Activated T-cell treated with anti-CD3 and anti-CD28 coated beads for 4 hours (primary cell): ENCODE measurements at places on chromosomes 2 and 18.

DNA sequence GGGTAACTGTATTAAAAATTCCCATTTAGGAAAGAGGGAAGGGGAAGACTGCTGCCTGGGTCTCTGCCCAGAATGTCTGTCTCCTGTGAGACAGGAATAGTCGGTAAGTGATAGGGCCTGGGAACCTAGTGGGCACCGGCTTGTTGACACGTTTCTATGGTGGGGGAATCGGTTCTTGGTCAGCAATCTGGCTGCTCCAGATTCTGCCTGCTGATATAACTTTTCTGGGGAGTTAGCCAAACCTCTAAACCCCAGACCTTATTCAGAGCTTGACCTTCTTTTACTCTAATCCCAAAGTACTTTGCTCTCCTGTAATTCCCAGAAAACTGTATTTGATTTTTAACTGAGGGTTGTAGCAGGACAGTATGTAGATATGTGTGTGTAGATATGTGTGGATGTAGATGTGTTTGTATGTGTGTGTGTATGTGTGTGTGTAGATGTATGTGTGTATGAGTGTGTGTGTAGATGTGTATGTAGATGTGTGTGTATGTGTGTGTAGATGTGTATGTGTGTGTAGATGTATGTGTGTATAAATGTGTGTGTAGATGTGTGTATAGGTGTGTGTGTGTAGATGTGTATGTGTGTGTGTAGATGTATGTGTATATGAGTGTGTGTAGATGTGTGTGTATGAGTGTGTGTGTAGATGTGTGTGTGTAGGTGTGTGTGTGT is 61.8 kb upstream of the TXNDC2 start:
- DNase-seq = no peak

- no peak for DNase-seq
These were observed 78.6 kb downstream of the SATB2 start for GRCh38 chr2:199378948-199379650.

DNA sequence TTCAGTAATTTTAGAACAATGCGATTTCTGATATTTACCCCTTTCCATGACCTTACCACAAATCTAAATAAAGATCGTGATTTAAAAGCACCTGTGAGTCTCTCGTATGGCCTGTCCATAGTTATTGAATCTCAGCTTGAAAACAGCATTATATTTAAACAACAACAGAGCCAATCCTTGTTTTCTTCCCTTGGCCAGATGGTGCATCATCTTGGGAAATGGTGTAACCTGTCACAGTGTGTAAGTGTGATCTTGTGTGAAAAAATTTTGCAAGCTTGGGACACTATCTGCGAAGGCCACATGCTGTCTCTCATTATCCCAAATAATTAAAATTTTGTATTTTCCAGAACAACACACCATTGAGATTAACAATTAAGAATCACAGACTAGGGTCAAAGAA is 262.7 kb upstream of the SPHKAP start:
- no peak for DNase-seq

DNA sequence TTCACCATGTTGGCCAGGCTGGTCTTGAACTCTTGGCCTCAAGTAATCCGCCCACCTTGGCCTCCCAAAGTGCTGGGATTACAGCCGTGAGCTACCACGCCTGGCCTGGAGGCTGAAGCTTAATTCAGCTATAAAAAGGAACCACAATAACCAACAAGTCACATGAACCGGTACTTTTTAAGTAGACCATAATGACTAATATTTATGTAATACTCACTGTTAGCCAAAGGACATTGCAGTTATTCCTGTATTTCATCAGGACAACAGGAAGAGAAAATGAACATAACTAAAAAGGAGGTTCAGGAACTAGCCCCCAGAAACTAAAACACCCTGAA is 49.0 kb upstream of the TMEM87B start:
- DNase-seq = no peak

DNA sequence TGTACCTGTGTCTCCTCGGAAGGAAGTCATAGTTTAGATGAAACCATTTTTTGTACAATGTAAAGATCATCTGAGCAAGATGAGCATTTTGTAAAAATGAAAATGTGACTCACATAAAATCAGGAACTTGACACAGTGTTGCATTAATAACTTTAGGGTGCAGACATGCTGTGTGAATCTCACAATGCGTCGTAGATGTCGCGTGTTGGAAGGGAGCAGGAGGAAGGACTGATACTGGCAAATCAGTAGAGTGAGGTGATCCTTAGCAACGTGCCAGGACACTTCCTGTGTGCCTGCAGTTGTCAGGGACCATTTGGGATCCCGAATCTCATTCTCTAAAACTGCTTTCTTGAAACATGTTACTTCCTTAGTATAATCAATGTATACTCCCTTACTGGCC is 103.1 kb downstream of the SH3BP4 start:
- no peak for DNase-seq
